ENCODE measurements at places on chromosomes 5 and 9.

GRCh38 chr9:113963017-113963620 is 87.0 kb downstream of the ZNF618 start:
- DNase-seq = peak; percentile 18

DNA sequence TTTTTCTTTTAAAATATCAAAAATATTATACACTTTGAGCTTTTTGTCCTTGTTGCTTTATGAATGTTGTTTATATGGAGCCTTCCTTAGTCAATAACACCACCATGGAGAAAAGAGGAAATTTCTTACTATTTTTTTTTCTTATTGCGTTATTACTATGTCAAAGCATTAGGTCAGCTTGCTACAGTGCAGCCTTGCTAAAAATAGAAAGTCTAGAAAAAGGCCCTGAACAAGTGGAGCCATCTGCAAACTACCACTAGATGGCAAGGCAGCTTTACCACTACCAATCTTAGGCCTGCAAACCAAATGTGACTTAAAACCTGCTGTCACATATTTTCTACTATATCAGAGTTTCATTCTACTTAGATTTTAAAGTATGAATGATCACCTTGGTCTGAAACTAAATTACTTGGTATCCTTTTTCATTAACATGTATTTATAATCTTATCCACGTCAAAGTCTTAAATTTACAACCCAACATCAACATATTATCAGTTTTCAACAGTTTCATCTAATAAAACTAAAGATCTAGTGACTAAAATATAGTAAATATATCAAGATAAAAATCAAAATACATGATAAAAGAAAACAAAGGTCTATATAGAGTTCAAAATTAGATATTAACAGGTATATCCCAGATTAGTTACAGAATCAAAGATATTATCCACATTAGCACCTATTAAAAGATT is 113.1 kb upstream of the ACOT12 start:
- DNase-seq = peak; percentile 66

- no peak for DNase-seq
Observed at GRCh38 chr5:61277781-61278180, 54.3 kb upstream of the ZSWIM6 start.

- DNase-seq = no peak
Observed at GRCh38 chr5:66655395-66656324, 59.5 kb downstream of the MAST4 start.

- no peak for DNase-seq
Observed at GRCh38 chr9:37350486-37351190, 71.9 kb upstream of the GRHPR start.
